ENCODE measurements at places on chromosomes 1 and 21.

- DNase-seq: no peak
These were observed 23.2 kb downstream of the CD1D start for GRCh38 chr1:158203693-158204457.

DNA sequence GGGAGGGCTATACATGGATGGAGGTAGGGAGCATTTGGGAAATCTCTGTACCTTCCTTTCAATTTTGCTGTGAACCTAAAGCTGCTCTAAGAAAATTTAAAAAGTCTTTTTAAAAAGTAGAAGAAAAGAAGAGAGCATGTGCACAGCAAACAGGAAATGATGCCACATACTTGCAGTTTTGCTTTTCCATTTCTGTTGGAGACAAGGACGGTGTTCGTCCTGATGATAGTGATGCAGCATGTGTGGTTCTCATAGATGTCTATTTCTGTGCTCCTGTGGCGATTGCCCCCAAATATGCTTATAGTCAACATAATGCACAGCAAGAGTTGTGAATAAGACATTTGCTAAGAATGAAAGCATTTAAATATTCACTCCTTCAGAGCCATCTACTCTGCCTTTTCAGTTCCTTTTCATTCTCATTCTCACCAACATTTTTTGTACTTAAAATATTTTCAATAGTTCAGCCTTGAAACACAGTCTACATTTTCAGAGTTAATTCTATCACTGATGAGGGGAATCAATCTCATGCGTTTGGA lies 66.6 kb downstream of the LRRC8C start:
- DNase-seq: no peak

- no peak for DNase-seq
These were observed 784.5 kb upstream of the NEGR1 start for GRCh38 chr1:73066866-73067265.

GRCh38 chr1:47579809-47580208 lies 142.0 kb downstream of the FOXD2 start:
- DNase-seq: no peak

DNA sequence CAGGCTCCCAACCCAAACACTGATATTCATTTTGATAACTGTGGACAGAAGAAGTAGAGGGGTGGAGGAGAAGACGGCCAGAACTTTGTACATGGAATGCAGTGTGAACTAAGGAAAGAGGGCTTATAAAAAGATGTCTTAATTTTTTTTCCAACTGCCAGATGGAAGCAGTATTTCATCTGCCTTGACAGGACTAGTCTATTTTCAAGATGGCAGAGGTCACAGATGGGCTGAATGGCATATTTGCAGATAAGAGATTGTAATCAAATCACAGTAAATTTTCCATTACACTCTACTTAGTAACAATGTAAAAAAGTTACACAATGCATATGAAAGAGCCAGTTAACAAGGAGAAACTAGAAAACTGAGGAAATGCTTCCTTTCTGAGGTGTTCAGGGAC lies 246.8 kb upstream of the FMN2 start:
- DNase-seq: no peak

DNA sequence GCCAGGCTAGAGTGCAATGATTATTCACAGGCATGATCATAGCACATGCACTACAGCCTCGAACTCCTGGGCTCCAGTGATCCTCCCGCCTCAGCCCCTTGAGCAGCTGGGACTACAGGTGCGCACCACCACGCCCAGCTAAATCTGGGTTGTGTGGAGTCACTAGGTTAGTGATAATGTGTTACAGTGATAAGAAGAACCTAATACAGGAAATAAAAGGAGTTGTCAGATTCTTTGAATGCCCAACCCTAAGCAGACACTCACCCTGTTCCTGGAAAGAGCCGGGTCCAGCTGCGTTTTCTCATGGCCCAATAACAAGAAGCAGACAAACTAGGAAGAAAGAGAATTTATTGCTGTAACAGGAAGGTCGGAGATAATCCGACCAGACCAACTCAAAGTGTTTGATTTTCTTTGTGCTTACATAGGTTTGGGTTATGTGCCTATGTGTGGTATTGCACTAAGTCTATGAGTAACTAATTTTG lies 8.8 kb downstream of the IFNGR2 start:
- DNase-seq: no peak

GRCh38 chr1:31783846-31784245 lies 19.7 kb upstream of the ADGRB2 start:
- no peak for DNase-seq

DNA sequence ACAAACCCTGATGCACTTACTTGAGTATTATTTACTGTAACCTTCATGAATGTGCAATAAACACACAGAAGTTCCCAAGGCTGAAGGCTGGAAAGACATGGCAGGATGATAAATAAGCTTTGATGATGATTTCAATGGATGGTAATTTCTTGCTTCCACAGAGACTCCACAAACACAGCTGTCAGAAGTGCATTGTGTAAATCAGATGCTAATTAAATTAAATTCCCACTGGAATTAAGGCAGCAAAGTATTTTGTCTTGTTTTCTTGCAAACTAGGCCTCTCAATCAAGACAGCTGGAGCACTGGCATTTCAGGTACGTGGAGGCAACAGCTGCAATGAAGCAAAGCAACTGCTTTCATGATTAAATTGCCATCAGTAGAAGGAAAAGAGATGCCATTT lies 24.1 kb downstream of the FAM177B start:
- no peak for DNase-seq

DNA sequence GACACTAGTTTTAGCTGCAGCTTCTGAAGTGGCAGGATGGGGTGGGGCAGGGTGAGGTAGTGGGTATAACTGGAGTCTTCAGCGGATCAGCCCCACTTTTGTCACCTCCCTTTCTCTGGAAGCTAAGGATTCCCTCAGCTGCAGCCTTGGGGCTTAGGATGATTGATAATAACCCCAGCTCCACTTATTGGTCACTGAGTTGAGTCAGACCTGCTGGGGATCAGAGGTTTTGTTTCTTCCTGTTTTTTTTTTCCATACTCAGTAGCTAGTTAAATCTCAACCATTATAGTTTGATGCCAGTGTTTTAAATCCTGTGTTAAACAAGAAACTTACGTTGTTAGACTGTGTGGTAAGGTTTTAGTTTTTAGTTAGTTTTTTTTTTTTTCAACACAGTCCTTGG lies 57.2 kb downstream of the LAMC1 start:
- peak; percentile 46 for DNase-seq
